DMS153 (cell line): ENCODE measurements at places on chromosomes 7 and 10.

- DNase-seq = peak; percentile 79
Measured at GRCh38 chr10:121167534-121168243, 316.5 kb downstream of the WDR11 start.

DNA sequence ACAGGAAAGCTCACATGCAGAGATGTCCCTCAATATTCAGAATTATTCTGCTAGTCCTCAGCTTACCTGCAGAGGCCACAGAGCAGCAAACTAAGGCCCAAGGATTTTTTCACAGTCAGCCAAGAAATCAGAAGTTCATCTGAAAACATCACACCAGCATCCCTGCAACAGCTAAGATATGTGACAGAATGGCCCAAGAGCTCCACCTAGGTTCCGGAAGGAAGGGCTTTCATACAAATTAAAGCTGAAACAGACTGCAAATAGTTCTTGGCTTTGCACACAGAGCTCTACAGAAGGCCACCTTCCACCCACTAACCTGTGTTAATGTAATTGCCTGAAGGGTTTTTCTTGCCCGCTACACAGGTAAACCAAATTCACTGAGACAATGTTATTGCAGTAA is 438.8 kb upstream of the C7orf33 start:
- no peak for DNase-seq

GRCh38 chr10:299512-299911 is 164.3 kb downstream of the ZMYND11 start:
- DNase-seq = no peak

GRCh38 chr10:93505075-93505474 is 8.7 kb downstream of the CEP55 start:
- no peak for DNase-seq

GRCh38 chr10:123897146-123897545 is 5.5 kb upstream of the CPXM2 start:
- peak; percentile 15 for DNase-seq

GRCh38 chr7:121544726-121545125 is 148.6 kb upstream of the FAM3C start:
- no peak for DNase-seq

GRCh38 chr7:120961638-120962173 is 11.1 kb downstream of the ING3 start:
- DNase-seq = no peak

DNA sequence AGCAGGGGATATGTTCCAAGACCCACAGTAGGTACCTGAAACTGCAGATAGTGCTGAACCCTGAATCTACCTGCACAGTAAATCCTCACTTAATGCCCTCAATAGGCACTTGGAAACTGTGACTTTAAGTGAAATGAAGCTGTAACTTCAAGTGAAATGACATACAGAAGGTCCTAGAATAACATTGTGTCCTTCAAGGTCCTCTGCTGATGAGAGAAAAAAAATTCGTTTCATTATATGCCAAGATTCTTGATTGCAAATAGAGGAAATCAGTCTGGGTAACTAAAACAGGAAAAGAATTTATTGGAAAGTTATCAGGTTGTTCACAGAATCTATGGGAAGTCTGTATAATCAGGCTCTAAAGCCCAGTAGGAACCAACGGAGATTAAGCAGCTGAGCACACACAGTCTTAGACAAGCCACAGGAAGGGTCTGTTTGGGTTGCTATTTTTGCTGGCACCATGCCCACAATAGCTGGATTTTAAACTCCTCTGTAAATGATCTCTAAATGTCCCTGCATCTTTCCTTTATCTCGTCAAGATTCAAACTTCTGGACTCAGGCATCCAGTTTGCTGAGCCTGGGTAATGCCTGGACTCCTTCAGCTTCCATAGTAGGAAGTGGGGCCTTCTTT is 57.5 kb downstream of the EXOC4 start:
- peak; percentile 53 for DNase-seq

DNA sequence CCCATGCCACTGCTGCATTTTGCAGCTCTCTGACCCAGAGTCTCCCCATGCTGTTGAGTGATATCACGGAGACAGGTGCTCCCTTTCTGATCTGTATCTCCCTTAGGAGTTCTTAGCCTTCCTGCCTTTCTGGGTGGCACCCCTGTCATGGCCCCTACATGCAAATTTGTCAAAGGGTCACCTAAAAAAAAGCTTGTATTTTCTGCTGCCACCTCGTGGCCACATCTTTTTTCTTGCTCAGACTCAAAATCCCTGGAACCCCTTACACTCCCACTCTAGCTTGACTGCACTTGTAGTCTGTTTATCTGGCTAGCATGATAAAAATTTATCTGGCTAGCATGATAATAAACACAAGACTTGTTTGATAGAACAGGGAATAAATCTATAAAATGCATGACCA is 809.1 kb downstream of the SORCS1 start:
- no peak for DNase-seq

GRCh38 chr10:132458071-132458585 is 61.1 kb downstream of the PWWP2B start:
- DNase-seq = no peak

DNA sequence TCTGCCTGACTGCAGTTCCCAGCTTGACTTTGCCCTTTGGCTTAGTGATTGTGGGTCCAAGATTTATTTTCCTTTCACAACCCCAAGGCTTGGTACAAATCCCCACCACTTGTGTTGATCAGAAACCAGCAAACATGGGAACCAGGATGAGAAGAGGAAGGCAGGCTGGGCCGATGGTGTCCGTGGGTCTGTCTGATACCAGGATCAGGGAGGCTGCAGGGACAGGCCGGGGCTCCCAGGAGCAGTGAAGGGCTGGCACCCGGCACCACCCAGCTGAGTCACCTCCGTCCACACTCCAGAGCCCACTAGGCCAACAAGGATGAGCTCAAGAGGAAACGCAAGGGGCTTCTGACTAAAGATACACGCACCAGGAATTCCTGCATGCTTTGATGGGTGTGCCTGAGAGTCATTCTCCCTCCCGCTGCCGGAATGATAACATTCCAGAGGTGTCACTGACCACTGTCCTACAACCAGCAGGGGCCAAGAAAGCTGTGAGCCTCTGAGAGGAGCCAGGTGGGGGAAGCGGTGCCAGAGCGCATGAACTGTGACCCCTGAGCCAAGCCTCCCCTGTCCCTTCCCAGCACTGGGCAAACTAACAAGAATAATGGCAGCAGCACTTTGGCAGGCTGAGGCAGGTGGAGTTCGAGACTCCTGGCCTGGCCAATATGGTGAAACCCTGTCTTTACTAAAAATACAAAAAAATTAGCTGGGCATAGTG is 29.2 kb upstream of the PROSER2 start:
- no peak for DNase-seq

- no peak for DNase-seq
Measured at GRCh38 chr7:157339777-157340677, 3.2 kb downstream of the DNAJB6 start.

DNA sequence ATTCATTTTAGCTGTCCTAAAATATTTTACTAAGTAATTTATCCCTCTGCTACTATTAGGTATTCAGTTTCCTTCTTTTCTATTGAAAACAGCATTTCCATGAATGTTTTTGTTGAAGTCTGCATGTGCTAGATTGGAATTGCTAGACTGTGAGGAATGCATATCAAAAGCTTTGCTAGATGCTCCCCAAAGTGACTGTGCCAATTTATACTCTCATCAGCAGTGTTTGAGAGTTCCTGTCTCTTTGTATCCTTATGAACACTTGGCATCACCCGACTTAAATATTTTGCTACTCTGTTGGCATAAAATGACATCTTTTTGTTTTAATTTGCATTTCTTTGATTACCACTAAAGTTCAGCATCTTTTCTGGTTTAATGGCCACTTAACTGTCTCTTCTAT is 45.0 kb upstream of the PRR15 start:
- no peak for DNase-seq

GRCh38 chr10:24826009-24826408 is 102.3 kb upstream of the ARHGAP21 start:
- DNase-seq = no peak

DNA sequence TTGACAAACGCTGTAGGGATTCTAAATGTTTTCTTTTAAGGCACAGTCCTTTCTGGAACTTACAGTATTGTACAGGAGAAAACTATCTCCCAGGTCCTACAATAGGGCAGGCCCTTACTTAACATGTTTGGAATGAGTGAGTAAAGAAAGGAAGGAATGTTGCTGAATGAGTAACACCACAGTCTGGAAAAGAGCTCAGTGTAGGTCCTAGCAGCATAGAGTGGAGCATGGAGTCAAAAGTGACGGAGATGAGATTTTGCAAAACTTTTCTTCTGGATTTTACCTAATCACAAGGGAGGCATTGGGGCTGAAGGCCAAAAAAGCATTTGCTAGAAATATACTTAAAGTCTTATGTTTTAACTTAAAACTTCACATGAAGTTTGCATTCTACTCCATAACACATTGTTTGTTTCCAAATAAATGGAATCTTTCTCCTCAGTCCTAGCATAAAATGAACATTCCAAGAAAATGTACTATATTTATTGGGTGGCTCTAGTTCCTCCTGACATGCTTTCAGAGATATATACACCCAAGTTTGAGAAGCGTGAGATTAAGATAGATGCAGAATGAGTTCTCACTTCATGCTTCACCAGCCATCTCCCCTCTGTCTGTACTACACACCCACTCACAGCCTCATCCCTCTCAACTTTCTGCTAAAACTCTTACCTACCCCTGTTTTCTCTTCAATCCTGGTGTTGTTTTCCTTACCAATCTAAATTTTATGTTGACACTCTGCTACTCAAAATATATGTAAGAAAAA is 20.2 kb upstream of the ADD3 start:
- DNase-seq = no peak

- no peak for DNase-seq
Measured at GRCh38 chr10:13272164-13272571, 27.7 kb downstream of the PHYH start.

DNA sequence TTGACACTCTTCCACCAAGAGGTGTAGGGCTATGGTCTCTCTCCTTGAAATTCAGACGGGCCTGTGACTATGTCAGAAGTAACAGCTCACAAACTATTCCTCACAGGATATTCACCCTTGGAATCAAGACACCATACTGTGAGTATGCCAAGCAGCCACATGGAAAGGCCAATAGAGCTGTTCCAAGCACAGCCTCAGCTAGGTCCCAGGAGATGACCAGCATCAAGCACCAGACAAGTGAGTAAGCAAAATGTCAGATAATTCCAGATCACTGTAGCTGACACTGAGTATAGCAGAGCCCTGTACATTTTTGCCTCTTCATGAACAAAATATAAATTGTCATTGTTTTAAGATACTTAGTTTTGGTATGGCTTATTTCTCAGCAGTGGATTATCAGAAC is 88.1 kb upstream of the KCND2 start:
- DNase-seq = no peak

DNA sequence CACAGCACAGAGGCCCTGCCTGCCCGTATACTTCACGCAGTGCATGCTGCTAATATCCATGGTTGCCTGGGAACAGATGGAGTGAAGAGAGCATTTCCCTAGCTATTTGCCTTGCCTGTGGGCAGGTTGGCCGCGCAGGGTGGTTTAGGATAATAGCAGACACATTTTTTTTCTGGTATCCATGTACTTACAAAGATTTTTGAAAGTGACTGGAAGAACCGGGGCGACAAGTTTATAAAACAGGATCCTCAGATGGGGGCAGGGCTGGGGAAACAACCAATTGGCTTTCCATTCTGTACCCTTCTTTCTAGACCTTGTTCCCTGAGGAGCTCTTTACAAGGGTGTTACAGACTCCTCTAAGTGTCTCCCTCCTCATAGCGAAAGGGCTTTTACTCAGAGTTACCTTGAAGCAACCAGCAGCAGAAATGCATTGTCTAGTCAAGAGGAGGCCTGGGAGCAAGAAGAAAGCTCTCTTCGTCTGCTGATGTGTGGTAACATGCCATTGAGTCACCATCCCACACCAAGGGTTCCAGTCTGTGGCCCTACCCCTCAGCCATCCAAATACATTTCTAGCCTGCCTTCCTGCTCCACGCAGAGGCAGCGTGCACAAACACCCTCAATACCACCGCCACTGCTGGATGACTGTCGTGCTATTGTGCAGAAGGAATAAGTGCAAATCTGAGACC is 31.5 kb downstream of the MTURN start:
- DNase-seq = peak; percentile 22

GRCh38 chr7:148262721-148263229 is 327.8 kb upstream of the C7orf33 start:
- DNase-seq = no peak
